ENCODE measurements at places on chromosomes 16 and 17. TPM values are rescaled to one million over a fixed set of nuclear protein-coding genes. Genes with fewer than 3 reads are reported as not detected.

The PRAC1 gene
- total RNA-seq, result not detected

The ZNF500 gene
- total RNA-seq, result 13.4 TPM

The RBL2 gene
- 22.1 TPM for total RNA-seq

The CLEC18A gene
- total RNA-seq, result 1.4 TPM

The CDH13 gene
- 2.6 TPM for total RNA-seq

The RNF157 gene
- 14.9 TPM for total RNA-seq
